Chondrocyte (in vitro differentiated cells): ENCODE measurements at places on chromosomes 3 and 15. TPM values are rescaled to one million over a fixed set of nuclear protein-coding genes. Genes with fewer than 3 reads are reported as not detected.
A peak's percentile ranks its signal among the peaks of the same experiment; 100 is the strongest.

Gene ACP3
- not detected in 3 replicates for total RNA-seq

Gene PXYLP1
- total RNA-seq = 36.0 to 71.6 TPM (median 40.2 TPM) in 3 replicates

Gene CRYBG3
- 15.5 to 17.7 TPM (median 15.6 TPM) in 3 replicates for total RNA-seq

Gene GOLGA8G
- total RNA-seq = not detected in 3 replicates

DNA sequence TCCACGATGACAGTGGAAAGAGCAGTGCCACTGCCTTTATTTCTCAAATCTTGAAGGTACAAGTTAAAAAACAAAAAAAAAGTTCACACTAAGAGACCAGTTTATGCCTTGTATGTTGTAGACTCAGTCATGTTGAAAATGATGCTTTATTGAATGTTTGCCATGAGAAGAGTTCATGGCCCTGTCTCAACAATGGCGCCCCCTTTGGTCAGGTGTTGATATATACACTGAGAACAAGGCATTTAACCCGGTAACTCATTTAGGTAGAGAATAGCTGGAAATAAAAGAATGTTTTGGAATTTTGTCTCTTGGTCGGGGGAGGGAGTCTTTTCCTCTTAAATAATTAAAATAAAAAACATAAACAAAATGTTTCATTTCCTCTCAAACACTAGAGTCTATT is 145.6 kb upstream of the SLC2A2 start:
- DNase-seq = no peak

DNA sequence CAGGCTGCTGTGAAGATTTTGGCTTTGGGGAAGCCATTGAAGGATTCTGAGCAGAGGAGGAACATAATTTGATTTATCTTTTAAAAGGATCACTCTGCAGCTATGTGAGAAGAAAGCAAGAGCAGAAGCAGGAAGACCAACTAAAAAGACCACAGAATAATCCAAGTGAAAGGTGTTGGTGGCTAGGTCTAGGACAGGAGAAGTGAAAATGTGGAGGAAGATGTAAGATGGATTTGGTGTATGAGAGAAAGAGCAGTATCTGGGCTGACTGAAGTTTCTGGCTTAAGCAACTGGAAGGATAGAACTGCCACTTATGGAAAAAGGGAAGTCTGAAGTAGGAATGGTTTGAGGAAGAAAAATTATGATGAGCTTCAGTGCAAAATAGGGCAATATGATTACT is 62.0 kb downstream of the SFMBT1 start:
- DNase-seq = no peak

GRCh38 chr3:126154391-126155279 is 25.8 kb downstream of the ALDH1L1 start:
- DNase-seq = peak; percentile 64

GRCh38 chr15:56295433-56295832 is 51.8 kb upstream of the RFX7 start:
- DNase-seq = no peak

- no peak for DNase-seq
These were observed 33.5 kb downstream of the CHAC1 start for GRCh38 chr15:40986820-40987219.

DNA sequence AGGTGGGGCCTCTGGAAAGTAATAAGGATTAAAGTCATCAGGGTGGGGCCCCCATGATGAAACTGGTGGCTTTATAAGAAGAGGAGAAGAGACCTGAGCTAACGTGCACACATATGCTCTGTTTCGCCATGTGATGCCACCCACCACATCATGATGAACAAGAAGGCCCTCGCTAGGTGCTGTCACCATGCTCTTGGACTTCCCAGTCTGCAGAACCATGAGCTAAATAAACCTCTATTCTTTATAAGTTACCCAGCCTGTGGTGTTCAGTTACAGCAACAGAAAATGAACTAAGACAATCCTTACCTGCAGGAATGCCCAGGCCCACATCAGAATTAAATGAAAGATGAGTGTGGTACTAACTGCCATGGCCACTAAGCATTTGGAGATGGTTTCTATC is 79.8 kb downstream of the ADCY5 start:
- DNase-seq = no peak

DNA sequence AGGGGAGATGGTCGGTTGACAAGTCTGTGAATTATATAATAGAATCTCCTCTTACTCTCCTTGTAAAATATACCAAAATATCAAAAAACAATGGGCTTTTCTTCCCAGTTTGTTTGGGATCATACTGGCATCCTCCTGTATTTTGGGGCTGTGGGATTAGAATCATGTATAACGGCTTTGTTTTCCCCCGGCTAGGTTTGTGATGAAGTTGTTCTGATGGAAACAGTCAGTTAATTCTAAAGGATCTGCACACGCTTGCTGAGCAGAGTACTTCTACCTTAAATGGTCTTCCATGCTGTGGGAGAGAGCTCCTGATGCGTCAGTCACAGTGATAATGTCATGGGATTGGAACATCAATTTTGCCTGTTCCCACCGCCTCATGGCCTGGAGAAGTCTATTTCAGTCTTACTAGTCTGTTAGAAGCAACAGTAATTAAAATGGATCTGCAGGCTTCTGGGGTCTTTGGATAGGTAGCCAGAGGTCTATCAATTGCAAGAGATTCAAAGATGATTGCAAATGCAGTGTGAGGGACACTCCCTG is 81.3 kb downstream of the ITPR1 start:
- DNase-seq = no peak

DNA sequence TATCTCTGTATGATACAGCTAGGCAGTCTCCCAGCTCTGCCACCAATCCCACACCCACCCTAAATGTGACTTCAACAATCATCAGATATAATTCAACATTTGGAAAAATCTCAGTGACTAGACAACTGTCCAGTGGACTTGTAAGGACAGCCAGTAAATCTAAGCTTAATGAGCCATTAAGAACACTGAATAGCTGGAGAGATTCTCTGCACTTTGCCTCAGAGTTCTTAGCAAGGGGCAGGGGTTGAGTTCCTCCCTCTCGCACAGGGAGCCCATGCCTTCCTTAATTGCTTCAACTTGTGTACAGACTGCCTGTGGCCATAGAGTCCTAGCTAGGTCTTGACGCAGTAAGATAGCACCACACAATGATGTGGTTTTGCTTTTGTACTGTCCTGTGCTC is 15.6 kb downstream of the MEX3B start:
- DNase-seq = no peak

DNA sequence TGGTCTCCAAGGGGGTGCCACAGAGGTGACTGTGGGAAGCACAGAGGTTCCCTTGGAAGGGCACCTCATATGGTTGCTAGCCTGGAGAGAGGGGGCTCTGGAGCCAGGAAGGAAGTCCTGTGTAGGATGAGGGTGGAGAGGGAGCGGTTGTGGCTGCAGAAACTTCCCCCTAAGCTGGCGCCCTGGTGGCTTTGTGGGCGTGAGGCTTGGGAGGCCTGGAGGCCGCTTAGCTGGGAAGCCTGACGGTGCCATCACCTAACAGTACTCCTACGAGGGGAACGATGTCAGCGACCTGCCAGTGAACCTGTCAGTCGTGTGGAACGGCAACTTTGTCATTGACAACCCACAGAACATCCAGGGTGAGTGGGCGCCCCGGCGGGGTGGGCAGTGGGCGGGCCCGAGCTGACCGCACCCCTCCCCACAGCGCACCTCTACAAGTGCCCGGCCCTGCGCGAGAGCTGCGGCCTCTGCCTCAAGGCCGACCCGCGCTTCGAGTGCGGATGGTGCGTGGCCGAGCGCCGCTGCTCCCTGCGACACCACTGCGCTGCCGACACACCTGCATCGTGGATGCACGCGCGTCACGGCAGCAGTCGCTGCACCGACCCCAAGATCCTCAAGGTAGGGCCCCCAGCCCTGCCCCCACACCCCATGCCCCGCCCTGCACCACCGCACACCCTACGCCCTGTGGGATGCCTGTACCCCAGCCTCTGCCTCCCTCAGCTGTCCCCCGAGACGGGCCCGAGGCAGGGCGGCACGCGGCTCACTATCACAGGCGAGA is 31.0 kb downstream of the PLXNA1 start:
- DNase-seq = no peak
